ENCODE measurements at places on chromosomes 7 and 10.
A peak's percentile ranks its signal among the peaks of the same experiment; 100 is the strongest.

GRCh38 chr7:82319674-82320118, 123.9 kb downstream of the CACNA2D1 start:
- H3K36me3 ChIP-seq: no peaks in the 10 kb centered on the region
- no peak for DNase-seq
- no peak overlapping the region for H3K27ac ChIP-seq

- peaks cover 79% of the 10 kb centered on the region for H3K36me3 ChIP-seq
- no peaks in the 10 kb centered on the region for H3K27me3 ChIP-seq
- H3K4me1 ChIP-seq: no peaks in the 10 kb centered on the region
- no peak for DNase-seq
- no peak overlapping the region for H3K4me3 ChIP-seq
Measured at GRCh38 chr7:116906391-116906790, 44.0 kb downstream of the CAPZA2 start.

DNA sequence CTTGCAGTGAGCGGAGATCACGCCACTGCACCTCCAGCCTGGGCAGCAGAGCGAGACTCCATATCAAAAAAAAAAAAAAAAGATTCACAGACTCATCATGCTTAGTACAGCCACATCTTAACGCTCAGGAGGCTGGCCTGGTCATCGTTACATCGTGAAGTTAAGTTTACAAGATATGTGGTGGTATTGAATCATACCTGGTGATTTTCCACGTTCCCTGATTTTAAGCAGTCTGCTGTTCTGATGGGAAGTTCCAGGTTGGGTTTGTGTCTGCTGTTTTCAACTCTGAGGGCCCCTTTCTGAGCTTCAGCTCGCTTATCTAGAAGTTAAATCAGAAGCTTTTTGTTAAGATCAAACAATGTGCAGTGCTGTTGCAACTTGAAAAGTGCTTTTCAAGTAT, 6.9 kb downstream of the PPP2R2D start:
- peaks cover 87% of the 10 kb centered on the region for H3K4me1 ChIP-seq
- no peaks in the 10 kb centered on the region for H3K27me3 ChIP-seq
- peak overlapping the region; percentile 8 for H3K4me3 ChIP-seq
- peak overlapping the region; percentile 88 for H3K27ac ChIP-seq
- DNase-seq: no peak

DNA sequence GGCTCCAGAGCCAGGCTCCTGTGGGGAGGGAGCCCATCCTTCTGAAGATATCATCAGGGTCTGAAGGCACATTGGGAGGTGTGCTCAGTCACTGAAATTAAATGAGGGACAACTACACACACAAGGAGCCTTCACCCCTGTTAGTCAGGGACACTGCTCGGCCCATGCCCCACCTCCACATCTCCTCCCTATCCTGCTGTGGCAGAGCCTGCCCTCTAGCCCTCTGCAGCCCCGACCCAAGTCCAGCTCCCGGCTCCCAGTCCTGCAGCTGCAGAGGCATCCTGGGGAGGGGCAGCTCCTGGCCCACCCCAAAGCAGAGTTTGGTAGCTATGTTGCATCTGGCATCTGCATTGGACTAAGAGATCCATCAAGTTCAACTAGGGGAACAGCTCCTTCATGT, 136.3 kb downstream of the ZNF248 start:
- no peaks in the 10 kb centered on the region for H3K36me3 ChIP-seq
- H3K4me1 ChIP-seq: no peaks in the 10 kb centered on the region
- H3K27ac ChIP-seq: no peak overlapping the region
- H3K27me3 ChIP-seq: no peaks in the 10 kb centered on the region
- no peak for DNase-seq

GRCh38 chr10:119896061-119896655, 3.6 kb downstream of the SEC23IP start:
- H3K27me3 ChIP-seq: no peaks in the 10 kb centered on the region
- peaks cover 62% of the 10 kb centered on the region for H3K4me1 ChIP-seq
- H3K27ac ChIP-seq: peak overlapping the region; percentile 76
- no peak overlapping the region for H3K4me3 ChIP-seq

DNA sequence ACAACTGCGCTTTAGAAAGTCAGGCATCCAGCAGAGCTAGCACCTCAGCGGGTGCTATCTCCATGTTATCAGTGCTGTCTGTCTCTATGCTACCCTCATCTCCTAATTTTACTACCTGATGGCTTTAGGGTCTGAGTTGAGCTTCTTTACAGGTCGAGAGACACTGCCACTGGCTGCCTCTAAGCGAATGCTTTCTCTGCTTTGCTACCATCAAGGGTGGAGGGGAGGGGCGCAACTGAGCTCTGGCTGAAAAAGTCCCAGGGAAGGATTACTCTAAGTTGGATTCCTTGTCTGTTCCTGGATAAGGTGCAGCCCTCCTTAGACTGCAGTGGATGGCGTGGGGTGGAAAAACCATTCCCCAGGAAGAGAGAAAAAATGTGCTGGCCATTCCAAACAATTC, 105.7 kb downstream of the CDK14 start:
- peaks cover 2% of the 10 kb centered on the region for H3K4me1 ChIP-seq
- H3K27ac ChIP-seq: no peak overlapping the region
- no peaks in the 10 kb centered on the region for H3K27me3 ChIP-seq

DNA sequence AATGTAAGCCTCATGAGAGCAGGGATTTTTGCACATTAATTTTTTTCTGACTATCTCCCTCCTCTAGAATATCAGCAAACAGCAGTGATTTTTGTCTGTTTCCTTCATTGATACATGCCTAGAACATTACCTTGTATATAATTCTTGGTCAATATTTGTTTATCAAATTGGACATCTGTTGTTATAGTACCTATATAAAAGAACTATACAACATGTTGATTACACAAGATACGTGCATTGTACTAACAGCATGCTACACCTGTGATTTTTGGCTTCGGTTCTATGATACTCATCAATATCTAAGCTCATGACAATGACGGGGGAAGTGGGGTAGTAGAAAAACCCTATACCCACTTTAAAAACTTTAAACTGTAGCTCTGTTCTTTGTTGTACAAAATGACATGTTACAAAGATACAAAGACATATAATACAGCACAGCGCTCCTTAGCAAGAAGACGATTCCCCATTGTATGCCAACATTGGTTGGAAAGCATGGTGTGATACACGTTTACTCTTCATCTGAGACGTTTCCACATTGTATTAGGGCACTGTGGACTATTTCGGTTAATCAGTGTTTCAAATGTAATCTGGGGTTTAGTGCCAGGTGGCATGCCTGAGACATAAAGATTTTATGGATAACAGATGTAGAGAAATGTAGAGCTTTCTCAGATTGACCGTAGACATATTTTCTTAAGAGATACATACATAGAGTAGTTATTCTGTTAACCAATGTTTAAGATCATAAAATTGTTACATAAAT, 70.5 kb upstream of the FOXP2 start:
- no peaks in the 10 kb centered on the region for H3K36me3 ChIP-seq
- H3K4me1 ChIP-seq: no peaks in the 10 kb centered on the region
- no peaks in the 10 kb centered on the region for H3K27me3 ChIP-seq
- no peak for DNase-seq
- no peak overlapping the region for H3K4me3 ChIP-seq

DNA sequence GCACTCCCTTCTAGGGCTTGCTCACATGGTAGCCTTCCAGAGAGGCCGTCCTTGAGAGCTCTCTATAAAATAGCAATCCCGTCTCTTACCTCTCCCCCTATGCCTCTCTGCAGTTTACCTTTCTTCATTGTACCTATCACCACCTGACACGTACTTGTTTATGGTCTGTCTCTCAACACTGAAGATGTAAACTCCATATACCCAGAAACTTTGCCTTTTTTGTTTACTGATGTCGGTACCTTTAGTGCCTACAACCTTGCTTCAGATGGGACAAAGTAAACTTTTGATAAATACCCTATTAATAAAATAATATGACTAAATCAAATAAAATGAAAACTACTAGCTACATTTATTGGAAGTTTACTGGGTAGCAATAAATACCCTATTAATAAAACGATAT, 220.6 kb downstream of the GPAM start:
- H3K4me3 ChIP-seq: no peak overlapping the region
- no peak overlapping the region for H3K27ac ChIP-seq
- no peaks in the 10 kb centered on the region for H3K36me3 ChIP-seq
- DNase-seq: no peak
- no peaks in the 10 kb centered on the region for H3K4me1 ChIP-seq

- H3K27me3 ChIP-seq: no peaks in the 10 kb centered on the region
- H3K27ac ChIP-seq: peak overlapping the region; percentile 76
- peak overlapping the region; percentile 53 for H3K4me3 ChIP-seq
- H3K36me3 ChIP-seq: peaks cover 40% of the 10 kb centered on the region
- peak; percentile 53 for DNase-seq
Measured at GRCh38 chr10:124728071-124728829, 15.9 kb downstream of the FAM53B start.

- H3K36me3 ChIP-seq: no peaks in the 10 kb centered on the region
- H3K27me3 ChIP-seq: peaks cover 34% of the 10 kb centered on the region
- no peak for DNase-seq
- H3K27ac ChIP-seq: no peak overlapping the region
Measured at GRCh38 chr10:50152792-50153272, 85.1 kb downstream of the WASHC2A start.

GRCh38 chr10:44416021-44416771, 31.3 kb upstream of the CXCL12 start:
- H3K27ac ChIP-seq: no peak overlapping the region
- no peaks in the 10 kb centered on the region for H3K36me3 ChIP-seq
- peaks cover 26% of the 10 kb centered on the region for H3K27me3 ChIP-seq
- no peaks in the 10 kb centered on the region for H3K4me1 ChIP-seq
- DNase-seq: no peak
- H3K4me3 ChIP-seq: no peak overlapping the region

- no peaks in the 10 kb centered on the region for H3K36me3 ChIP-seq
- no peak for DNase-seq
- no peaks in the 10 kb centered on the region for H3K27me3 ChIP-seq
- H3K4me1 ChIP-seq: no peaks in the 10 kb centered on the region
- H3K4me3 ChIP-seq: no peak overlapping the region
Measured at GRCh38 chr10:73339436-73339835, 19.2 kb downstream of the CFAP70 start.

DNA sequence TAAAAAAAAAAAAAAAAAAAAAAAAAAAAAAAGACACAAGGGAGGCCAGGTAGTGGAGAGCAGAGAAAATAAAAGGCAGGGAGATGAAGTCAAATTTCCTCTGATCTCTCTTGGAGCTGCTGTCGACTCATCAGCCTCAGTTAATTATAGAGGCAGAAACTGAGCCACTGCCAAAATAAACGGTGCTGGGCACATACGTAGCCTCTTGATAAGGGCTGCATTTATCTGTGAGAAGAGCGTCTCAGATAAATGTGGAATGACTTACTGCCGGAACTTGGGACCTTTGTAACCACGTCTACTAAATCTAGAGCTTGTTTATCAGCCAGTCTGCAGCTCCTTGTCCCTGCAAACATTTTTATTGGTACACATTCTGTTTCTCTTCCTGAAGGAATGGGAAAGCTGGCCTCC, 162.3 kb downstream of the BAMBI start:
- no peak for DNase-seq
- no peak overlapping the region for H3K4me3 ChIP-seq
- H3K27ac ChIP-seq: no peak overlapping the region

DNA sequence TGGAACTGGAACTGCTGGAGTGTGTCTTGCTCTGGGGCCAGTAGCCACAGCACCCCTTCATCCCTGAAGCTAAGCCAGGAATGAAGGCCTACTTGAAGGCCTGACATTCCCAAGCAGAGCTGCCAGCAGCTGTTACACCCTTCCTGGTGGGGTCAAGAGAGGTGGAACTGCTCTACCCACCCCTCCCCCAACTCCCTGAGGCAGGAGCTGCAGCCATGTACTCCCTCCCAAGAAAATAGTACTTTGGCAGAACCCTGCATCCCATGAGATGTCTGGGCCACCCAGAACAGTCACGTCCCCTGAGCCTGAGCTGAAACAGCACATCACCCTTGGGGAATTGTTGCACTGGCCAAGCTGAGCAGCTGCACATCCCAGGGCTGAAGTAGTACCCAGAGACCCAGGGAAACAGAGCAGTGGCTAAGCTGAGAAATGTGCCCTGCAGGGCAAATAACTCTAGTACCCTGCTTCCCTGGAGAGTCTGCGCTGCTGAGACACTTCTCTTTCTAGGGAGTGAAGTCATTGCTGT, 63.4 kb upstream of the PLA2G12B start:
- H3K4me1 ChIP-seq: peaks cover 22% of the 10 kb centered on the region
- H3K4me3 ChIP-seq: no peak overlapping the region

- H3K4me3 ChIP-seq: no peak overlapping the region
- no peak for DNase-seq
- no peak overlapping the region for H3K27ac ChIP-seq
- H3K27me3 ChIP-seq: peaks cover 16% of the 10 kb centered on the region
- no peaks in the 10 kb centered on the region for H3K4me1 ChIP-seq
Measured at GRCh38 chr10:75876710-75877109, 445.3 kb downstream of the LRMDA start.

DNA sequence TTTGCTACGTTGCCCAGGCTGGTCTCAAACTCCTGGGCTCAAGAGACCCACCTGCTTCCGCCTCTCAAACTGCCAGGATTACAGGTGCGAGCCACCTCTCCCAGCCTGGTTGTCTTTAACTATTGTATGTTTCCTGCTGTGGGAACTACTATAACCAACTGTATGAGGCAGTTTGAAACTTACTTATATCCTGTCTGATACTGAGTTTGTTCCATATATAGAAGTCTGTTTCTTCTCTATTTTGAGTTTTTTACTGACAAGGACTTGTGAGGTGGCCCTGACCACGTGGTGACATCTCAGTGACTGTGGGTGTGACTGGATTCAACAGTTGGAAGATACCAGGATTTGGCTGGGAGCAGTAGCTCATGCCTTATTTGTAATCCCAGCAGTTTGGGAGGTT, 14.2 kb downstream of the FBH1 start:
- H3K4me3 ChIP-seq: no peak overlapping the region
- DNase-seq: no peak
- H3K4me1 ChIP-seq: peaks cover 27% of the 10 kb centered on the region
- H3K27ac ChIP-seq: peak overlapping the region; percentile 74

DNA sequence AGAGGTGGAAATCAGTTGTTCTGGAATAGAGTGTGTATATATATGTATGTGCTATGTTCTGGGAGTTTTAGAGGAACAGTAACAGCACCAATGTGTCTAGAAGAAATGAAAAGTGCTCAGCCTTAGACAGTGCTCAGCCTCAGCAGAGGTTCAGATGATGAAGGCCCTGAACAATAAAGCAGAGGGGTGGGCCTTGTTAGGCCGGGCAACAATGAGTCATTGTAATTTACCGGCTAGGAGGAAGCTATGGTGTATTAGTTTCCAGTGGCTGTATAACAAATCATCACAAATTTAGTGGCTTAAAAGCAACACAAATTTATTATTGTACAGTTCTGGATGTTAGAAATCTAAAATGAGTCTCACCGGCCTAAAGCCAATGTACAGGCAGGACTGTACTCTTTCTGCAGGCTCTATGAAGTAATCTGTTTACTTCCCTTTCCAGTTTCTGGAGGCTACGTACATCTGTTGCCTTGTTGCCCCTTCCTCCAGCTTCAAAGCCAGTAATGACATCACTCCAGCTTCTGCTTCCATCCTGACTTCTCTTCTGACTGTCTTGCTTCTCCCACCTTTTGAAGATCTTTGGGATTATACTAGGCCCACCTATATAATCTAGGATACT, 84.6 kb downstream of the CH25H start:
- H3K36me3 ChIP-seq: no peaks in the 10 kb centered on the region
- H3K27me3 ChIP-seq: peaks cover 17% of the 10 kb centered on the region

GRCh38 chr7:73395538-73396503, 37.8 kb upstream of the FZD9 start:
- H3K27ac ChIP-seq: no peak overlapping the region
- no peaks in the 10 kb centered on the region for H3K4me1 ChIP-seq
- H3K27me3 ChIP-seq: peaks cover 17% of the 10 kb centered on the region
- no peak for DNase-seq
- H3K4me3 ChIP-seq: no peak overlapping the region

Measured in activated T-cell treated with anti-CD3 and anti-CD28 coated beads, Interleukin-2, amount 50 U/mL, for 24 hours (primary cell).